Adipocyte (in vitro differentiated cells): ENCODE measurements at places on chromosomes 2 and 18.

DNA sequence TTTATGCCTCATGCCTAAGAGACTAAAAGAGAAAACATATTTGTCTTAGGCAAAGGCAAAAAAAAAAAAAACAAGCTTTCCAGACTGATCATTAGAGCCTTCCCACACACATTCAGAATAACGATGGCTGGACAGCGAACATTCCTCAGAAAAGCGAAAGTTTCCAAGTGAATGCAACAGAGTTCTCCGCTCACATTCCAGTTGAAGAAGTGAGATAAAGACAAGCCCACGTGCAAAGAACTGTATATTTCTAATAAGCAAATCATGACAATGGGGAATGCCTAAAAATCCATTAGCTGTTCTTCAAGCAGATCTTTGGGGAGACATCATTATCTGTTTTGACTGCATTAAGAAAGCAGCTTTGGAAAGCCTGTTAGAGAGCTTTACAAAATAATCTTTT is 347.9 kb downstream of the METTL4 start:
- DNase-seq, result no peak

DNA sequence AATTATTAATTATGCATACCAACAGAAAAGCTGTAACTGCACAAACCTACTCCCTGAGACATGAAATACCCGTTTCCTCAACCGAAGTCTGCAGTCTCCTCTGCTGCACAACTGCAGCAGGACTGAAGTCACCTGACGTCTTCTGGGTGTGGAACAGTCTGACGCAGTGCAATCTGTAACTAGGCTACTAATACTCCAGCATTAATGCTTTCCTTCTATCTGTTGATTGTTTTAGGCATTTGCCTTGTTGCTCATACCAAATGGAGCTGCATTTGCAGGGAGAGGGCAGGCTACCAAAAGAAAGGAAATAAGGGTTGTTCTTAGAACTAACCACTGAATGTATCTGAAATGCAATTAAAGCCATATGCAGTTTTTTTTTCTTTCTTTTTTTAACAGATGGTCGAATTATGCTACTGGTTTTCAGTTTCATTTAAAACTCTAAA is 40.1 kb downstream of the RTN4 start:
- peak; percentile 47 for DNase-seq

- DNase-seq, result no peak
Observed at GRCh38 chr2:237128845-237129592, 43.3 kb downstream of the COPS8 start.

DNA sequence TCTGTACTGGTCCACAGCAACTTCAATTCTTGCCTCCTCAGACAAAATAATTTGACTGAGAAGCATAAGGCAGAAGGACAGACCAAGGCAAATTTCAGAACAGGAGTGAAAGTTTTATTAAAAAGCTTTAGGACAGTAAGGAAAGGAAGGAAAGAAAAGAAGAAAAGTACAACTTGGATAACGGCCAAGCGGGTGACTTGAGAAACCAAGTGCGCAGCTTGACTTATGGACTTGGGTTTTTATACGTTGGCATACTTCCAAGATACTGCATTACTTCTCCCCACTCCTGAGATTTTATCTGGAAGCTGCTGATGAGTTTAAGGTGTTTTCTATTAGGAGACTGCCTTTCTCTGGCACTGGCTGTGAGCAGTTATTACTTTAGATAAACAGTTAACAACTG is 64.7 kb downstream of the CCDC178 start:
- DNase-seq, result no peak

- no peak for DNase-seq
Observed at GRCh38 chr2:19050354-19050753, 308.1 kb downstream of the OSR1 start.

DNA sequence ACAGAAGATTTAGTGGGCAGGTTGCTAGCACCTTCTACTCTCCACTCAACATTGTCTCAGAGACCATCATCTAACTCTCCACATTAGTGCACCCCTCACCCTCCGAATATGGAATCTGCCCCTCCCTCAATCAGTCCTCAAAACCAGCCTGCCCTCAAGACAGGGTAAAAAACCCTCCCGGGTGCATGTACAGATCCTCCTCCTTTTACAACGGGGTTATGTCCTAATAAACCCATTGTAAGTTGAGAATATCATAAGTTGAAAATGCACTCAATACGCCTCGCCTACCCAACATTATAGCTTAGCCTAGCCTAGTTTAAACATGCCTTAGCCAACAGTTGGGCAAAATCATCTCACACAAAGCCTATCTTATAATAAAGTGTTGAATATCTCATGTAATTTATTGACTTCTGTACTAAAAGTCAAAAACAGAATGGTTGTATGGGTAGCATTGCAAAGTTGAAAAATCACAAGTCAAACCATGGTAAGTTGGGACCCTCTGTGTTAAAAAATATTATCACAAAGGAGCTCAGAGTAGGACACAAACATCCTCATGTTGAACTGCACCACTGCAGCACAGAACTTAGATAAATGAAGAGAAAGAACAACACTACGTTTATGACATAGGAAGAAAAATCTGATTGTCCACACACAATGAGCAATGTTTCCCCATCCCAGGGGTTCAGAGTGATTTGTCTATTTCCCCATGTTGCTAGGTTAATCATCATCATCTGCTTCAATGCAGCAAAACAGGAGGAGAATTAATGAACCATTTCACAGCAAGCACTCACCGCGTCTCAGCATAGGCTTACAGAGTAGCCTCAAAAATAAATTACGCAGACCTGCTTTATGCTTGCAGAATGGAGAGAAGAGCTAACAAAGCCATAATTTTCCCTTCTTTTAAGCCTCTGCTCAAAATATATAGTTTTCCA is 184.1 kb upstream of the ARL4C start:
- no peak for DNase-seq

- DNase-seq, result no peak
Observed at GRCh38 chr2:88018909-88019308, 2.6 kb upstream of the RNU2-63P start.

- DNase-seq, result no peak
Observed at GRCh38 chr2:111694700-111695101, 189.3 kb downstream of the ANAPC1 start.

DNA sequence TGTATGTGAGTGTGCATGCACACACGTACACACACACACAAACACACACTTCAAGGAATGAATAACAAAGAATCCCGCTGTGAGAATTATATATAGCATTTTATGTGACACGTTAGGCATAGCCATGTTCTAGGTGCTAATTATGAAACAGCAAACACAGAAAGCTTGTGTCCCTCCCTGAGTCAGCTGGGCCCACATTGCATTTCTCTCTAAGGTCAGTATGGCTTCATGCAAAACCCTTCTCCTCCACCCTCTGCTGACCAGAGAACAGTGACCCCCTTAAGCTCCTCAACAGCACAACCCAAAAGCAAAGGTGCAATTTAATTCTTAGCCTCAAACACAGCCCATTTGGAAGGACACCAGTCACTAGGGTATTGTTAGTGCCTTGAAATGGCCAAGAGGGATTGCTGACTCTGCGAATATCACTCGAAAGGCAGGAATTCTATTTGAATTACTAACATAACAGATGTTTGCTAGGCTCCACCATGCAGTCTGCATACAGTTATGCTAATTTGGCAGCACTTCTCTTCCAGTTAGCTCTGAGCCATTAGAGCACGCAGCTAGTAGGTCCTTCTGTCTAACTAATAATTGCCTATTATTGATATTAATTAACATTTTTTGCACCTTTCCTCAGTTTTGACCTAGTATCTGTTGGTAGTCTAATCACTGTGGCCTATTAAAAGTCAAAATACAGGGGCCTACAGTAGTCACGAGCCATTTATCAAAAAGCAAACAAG is 149.0 kb downstream of the LNPK start:
- no peak for DNase-seq

- no peak for DNase-seq
Observed at GRCh38 chr2:61165946-61166345, 4.0 kb downstream of the C2orf74 start.

- no peak for DNase-seq
Observed at GRCh38 chr2:62200868-62201267, 5.0 kb downstream of the B3GNT2 start.

DNA sequence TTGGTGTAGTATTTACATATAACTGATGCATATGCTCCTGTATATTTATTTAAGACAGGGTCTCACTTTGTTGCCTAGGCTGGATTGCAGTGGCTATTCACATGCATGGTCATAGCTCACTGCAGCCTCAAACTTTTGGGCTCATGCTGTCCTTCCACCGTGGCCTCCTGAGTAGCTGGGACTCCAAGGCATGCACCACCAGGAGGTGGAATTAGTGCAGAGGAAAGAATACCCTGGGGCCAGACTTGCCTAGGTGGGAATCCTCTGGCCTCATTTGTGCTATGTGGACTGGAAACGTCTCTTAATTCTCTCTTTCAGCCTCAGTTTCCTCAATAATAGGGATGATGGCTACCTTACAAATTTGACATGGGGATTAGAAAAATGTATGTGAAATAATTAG is 2.3 kb downstream of the CEP192 start:
- DNase-seq, result no peak

DNA sequence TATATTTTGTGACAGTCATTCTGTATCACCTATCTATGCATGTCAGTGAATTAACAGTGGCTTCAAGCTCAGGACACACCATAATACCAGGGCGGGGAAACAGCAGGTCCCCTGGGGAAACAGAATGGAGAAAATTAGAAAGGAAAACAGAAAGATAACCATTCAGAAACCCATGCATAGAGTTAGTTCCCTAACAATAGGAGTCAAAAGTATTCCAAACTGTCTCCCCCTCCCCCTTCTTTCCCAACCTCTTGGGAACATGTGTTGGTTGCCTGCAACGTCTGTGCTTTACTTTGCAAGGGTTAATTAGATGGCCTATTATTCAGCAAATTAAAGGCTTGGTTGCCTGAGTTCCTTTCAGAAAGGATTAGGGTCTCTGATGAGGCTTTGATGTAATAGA is 176.4 kb downstream of the MYO3B start:
- no peak for DNase-seq

- DNase-seq, result peak; percentile 1
Observed at GRCh38 chr2:151638191-151638933, 95.9 kb downstream of the NEB start.

DNA sequence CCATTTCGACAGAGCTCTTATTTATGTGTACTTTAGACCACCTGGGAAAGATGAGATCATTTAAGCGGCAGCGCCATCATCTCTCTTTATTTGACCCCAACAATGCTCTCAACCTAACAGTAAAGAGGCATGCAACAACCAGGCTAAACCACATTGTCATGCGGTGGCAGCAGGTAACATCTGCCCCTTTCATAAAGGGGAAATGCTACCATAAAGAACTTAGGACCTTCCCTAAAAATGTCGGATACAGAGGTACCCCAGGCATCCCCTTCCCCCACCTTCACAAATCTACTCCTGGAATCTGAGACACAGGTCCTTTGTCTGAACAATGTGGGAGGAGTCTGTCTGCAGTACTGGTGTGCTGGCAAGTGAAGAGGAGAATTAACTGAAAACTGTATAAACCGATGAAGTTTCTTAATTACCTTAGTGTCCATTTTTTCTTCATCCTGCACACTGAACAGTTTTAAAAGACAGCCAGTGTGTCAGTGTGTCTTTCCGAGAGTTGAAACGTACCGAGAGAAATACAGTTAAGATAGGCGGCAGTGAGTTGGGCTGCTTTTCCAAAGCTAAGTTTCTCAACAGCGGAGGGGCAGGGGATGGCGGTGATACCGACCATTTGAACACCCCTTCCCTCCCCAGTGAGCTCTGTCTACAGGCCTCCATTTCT is 1.9 kb downstream of the MEX3C start:
- DNase-seq, result peak; percentile 65

DNA sequence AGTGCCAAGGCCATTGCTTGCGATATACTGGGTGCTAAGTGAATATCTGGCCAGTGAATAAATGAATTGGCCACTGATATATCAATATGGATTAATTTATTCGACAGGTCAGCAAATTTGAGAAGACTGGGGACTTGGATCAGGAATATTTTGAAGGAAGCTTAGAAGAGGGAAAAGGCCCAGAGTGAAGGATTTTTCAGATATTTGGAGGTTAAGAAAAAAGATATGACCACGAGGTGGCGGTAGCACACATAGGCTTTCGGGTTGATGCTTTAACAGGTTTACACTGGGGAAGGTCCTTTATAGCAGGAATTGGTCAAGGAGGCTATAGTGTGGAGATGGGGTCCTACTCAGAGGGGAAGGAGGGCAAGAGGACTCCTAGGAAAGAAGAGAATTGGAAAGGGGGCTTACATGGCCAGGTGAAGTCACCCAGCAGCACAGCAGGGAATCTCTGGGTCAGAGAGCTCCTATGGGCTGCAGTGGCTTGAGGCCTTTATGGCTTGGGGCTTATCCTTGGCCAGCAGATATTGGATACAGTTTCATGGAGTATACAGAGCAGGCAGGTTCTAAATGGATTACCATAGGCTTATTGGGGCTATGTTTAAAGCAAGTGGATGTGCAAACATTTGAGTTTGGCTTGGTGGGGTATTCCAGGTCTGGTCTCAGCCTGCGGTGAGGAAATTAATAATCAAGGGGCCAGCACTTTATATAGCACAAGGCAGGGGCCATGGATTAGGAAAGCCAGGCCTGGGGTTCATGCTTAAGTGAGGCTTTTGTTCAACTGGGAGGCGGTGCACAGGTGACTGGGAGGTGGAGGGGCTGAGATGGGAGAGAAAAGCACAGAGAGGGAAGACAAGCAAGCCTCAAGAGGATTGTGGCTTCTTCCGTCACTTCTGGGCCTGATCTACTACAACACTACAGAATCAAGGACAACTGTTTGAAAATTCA is 9.7 kb downstream of the IL1RN start:
- DNase-seq, result peak; percentile 79
